ENCODE measurements at places on chromosomes 13 and 19.

- DNase-seq = no peak
Observed at GRCh38 chr13:103007427-103007762, 58.8 kb downstream of the SLC10A2 start.

GRCh38 chr13:111177081-111177711 is 62.1 kb downstream of the ARHGEF7 start:
- DNase-seq = peak; percentile 19

DNA sequence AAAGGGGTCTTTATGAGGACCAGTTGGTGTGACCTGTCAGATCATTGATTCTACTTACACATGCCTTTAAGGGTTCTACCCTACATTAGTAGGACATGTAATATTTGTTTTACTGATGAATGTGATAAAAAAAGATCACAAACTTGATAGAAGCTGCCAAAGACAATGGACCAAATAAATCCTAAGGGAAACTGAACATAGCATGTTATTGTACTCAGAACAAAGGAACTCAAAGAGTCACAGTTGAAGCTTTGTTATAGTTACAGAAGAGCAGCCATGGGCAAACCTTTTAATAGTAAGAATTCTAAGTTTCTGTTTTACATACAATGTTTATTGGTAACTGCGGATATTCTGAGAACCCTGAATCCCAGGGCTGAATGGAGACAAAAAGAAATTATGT is 780.1 kb downstream of the SLITRK6 start:
- no peak for DNase-seq

DNA sequence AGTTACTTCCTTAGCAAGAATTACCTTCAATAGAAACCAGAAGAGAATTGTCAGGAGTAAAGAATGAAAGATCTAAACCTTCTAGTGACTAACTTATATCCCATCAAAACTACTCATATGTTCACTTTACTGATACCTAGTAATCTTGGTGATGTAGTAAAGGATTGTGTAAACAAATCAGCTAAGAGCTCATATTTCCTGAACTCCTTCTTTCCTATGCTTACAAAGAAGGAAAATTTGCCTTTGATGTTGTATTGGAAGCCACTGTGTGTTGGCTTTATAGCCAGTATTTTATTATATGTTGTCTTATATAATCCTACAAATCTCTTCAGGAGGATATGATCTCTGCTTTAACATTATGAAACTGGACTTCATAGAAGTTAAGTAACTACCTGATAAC is 671.0 kb downstream of the PCDH9 start:
- DNase-seq = no peak

DNA sequence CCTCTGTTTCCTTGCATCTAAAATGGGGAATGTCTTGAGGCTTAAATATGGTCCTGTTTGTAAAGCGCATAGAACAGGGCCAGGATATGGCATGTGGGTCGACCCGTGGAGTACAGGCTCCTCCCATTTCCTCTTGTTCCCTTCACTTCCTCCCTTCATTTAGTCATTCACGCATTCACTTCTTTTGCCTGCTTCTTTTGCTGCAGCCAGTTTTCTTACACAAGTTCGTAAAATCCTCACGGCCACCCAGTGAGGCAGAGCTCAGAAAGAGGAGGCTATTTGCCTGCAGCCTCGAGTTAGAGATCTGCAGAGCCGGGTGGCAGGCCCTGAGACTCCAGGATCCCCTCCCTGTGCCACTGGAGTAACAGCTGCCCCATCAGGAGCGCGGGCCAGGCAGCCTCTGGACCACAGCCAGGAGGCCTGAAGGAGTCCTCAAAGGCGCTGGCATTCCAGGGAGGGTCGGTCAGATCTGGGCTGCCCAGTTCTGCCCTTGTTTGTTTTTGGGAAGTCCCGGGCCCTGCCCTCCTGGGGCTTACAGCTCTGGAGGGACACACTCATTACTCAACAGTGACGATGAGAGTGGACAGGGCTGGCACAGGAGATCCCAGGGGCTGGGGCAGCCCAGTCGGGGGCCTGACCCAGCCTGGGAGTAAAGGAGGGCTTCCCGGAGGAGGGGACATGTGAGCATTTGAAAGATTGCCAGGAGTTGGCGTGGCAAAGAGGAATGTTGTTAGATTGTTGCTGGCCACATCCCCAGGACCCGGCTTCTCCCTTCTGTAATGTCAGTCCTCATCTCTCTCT is 4.6 kb downstream of the PPP5C start:
- no peak for DNase-seq

DNA sequence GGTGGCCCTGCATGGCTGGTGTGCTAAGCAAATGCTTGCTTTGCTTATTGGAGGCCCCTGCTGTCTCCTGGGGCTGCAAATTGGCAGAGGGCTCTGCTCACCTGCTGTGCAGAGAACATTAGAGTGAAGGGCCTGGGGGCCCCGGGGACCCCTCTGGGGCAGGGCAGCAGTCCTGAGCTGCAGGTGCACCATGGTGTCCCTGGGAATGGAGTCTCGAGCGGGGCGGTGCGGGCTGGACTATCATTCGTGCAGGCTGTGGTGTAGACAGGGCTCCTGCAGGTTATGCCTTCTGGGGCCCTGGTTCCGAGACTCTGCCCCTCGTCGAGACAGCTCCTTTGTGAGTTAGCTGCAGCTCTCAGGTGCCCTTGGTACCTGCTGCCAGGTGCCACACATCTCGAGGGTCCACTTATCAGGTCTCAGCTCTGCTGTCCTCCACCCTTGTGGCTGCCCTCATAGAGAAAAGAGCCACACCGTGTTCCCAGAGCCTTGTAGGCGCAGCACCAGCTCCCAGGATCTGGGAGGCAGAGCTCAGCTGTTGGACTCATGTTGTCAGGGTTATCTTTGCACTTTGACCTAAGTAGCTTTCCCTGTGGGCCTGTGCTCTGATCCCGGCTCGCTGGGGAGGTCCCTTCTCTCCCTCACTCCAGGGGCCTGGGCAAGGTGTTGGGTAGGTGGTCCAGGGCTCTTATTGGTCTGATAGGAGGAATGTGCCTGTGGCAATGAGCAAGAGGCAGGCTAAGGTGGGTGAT is 58.0 kb upstream of the ZNF536 start:
- DNase-seq = no peak

DNA sequence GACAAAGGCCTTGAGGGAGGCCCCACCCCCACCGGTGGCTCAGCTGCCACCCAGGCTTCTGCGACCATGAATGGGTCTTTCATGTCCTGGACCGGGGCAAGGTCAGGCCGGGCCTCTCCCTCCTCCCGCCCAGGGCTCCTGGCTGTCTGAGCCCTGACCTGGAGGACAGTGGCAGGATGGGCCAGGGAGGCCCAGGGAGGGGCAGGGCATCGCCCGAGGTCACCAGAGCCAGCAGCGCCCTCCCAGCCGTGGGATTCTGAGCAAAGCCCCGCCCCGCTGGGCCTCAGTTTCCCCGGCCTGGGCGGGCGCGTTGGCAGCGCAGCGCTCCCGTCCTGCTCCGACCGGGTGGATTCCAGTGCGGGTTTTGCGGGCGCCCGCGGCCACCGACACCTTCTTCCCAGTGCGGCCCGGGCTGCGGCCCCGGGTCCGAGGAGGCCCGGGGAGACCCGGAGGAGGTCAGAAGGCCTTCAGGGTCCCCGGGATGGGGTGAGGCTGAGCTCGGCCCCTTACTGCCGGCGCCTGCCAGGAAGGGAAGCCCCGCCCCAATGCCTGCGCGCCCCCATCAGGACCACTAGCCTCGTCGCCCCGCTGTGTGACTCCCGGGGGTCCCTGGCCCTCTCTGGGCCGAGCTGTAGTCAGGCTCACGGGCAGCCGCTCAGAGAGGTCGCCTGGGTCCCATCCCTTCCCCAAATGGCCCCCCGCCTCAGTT is 24.6 kb upstream of the SEMA6B start:
- no peak for DNase-seq

DNA sequence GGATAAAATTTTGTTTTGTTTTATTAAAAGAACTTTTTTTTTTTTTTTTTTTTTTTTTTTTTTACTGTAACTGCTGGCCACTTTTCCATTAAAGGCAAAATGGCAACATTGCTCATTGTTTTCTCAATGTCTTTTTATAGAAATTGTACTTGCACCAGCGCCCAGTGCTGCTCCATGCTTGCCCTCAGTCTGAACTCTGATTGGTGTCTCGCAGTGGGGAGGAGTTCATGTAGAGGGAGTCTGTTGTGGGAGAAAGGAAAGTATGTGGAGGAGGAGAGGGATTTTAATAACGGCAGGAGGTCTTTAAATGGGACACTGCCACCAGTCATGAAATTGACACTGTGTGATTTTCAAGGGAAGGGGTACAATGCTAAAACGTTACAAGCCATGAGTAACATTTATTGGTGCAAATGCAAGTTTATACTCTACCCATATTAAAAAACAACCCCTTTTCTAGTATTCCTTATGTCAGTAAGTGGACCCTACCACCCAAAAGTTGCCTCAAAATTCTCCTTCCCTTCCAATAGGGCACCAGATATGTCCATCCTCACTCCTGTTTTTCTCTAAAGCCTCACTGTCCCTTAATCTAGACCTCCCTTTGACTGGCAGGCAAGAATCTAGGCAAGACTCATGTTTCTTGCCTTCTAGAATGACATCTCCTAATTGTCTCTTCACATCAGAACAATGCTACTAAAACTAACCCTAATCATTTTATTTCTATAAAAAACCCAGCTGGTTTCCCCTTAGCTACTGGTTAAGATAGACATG is 3.2 kb downstream of the RASL11A start:
- DNase-seq = no peak

DNA sequence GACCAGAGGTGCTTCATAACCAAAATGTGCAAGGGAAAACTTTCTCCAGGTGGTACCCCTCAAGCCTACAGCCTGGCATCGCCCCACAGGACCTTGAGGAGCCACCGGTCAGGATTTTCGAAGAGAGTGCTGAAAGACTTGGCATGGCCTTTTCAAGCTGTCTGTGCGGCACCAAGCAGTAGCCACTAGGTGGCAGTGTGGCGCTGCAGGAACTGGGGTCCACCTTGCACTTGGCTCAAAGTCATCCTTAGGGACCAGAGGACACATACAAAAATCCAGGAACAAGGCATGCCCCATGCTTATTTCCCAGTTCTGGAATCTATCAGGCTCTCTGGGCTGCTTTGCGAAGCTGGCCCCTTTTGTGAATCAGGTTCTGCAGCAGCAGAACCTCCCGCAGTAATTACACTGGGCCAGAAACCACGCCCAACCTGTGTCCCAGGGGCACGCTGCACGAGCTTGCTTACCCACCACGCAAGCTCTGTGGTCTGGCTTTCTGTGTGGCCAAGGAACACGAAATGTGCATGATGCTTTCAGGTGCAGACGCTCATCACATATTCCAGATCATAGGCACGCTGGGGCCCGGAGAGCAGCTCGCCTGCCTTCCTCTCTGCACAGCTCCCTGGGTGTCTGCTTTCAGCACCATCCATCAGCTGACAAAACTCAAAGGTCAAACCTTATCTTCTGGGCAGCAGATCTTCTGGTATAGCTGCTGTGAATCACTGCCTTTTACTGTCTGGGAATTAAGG is 87.2 kb downstream of the SLC7A1 start:
- peak; percentile 58 for DNase-seq

DNA sequence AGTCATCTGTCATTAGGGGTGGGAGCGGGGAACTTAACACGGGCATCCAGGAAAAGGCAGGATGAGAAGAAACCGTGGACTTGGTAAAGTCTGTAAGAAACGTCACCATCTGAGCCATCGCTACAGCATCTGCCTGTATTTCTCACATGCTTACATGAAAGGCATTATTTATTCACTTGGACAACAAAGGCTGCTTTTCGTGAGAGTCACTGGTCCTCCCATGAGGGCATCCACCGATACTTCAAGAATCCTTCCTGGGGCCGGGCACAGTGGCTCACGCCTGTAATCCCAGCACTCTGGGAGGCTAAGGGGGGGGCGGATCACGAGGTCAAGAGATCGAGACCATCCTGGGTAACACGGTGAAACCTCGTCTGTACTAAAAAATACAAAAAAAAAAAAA is 16.1 kb downstream of the ZNF446 start:
- no peak for DNase-seq

DNA sequence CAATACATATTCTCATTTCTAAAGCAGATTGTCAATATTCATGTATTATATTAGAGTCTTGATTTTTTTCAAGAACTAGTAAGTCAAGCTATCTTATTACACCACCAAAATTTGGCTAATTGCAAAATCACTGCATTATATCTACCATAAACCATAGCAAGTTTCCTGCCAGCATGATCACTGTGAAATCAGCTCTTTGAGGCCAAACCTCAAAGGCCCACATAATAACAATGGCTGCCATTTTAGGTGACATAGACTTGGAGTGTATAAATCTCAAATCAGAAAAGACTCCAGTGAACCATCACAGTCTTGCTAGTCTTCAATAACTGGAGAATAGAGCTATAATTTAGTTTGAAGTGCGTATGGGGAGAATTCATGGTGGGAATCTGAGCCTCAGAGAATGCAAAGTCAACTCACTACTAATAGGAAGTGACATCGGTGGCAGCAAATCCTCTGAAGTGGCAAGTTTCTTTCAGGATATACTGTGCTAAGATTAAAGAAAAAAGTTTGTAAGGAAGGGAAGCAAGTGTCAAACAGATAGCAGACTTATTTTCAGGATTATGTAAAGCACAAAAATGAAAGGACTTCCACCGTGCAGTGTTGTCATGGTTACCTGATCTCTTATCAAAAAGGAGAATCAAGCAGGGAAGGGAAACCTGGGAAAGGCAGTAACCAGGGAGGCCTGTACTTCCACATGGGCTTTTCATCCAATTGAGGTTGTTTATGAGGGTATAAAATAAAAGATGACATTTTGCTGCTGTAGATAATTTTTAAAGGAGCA is 117.4 kb upstream of the FNDC3A start:
- DNase-seq = no peak

DNA sequence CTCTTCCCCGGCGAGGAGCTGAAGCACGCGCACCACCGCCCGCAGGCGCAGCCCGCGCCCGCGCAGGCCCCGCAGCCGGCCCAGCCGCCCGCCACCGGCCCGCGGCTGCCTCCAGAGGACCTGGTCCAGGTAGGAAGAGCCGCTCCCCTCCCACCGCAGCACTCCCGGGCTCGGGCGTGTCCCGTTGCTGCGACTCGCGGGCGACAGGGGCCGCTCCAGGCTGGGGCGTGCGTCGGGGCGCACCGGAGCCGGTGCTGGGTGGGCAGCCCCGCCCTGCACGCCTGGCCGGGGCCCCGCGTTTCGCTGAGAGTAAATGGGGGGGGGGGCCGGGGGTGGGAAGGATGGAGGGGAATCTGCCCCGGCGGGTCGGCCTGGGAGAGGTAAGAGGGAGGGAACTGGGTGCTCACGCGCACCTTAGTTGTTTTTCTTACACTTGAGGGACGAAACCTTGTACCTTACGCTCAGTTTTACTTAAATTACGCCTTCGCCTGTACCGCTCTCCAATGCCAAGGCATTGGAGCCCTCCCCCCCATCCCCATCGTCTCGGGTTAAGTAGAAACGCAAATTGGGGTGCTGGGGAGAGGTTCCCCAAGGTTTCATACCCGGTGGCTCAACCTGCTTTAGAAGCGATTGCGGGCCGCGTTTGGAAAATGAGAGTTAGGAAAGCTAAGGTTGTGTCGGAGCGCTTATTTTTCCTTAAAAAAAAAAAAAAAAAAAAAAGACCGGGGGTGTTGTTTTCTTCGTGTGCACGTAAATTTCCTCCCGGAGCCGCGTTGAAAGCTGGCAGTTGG is 850 bp downstream of the KLF5 start:
- peak; percentile 34 for DNase-seq

DNA sequence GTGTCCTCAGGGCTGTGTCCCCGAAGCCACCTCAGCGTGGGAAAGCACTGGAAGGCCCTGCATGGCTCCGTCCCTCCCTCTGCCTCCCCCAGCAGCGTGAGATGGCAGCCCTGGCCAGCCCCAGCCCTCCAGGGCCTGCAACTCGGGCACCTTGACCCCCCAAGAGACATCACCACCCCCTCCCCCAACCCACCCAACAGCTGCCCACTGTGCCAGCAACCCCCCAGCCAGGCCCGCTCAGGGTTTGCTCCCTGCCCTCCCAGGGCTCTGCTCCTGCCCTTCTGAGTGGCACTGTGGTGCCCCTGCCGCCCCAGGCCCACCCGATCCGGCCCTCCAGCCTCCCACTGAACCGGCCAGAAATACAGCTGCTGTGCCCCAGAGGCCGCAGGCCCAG is 1.5 kb upstream of the ASPDH start:
- DNase-seq = no peak
